Skeletal muscle cell (primary cell): ENCODE measurements at places on chromosomes 3 and 15.

- no peak for DNase-seq
Observed at GRCh38 chr3:42698216-42698910, 4.2 kb downstream of the HHATL start.

DNA sequence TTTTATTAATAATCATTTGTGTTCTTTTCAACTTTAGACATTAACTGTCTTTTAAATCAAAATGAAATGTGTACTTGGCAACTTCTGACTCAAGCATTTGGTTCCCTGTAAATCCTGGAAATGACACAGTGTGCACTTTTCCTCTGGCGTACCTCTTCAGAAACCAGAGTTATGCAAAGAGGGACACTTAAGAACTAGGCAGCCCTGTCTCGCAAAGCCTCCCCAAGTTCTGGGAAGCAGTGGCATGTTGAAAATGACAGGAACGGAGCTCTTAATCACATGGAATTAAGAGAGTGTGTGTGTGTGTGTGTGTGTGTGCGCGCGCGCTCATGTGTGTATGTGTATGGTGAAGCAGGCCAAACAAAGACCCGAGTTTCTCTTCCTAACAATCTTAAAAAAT lies 707.4 kb downstream of the MECOM start:
- DNase-seq = no peak

- DNase-seq = no peak
Observed at GRCh38 chr3:161393803-161394202, 22.5 kb upstream of the SPTSSB start.

GRCh38 chr3:105613120-105613519 lies 246.4 kb downstream of the ALCAM start:
- DNase-seq = peak; percentile 35

DNA sequence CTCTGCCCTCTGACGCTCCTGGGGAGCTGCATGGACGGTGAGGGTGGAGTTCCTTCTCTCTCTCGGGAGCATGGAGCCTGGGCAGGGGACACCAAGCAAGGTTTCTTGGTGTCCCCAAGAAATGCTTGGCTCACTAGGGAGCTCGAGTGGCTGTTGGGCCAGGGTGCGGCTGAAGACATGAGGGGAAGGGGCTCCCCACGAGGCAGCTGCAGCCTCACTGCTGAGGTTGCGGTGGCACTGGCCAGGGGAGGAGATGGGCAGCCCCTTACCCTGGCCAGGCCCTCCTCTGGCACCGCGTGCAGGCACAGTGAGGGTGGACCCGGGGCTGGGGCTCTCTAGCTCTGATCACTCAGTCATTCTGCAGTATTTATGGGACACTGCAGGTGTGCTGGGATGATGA lies 43.5 kb upstream of the SLC41A3 start:
- DNase-seq = no peak

- DNase-seq = no peak
Observed at GRCh38 chr3:43760938-43761337, 70.2 kb downstream of the ABHD5 start.

- DNase-seq = no peak
Observed at GRCh38 chr15:40847223-40847961, 3.5 kb downstream of the SPINT1 start.

DNA sequence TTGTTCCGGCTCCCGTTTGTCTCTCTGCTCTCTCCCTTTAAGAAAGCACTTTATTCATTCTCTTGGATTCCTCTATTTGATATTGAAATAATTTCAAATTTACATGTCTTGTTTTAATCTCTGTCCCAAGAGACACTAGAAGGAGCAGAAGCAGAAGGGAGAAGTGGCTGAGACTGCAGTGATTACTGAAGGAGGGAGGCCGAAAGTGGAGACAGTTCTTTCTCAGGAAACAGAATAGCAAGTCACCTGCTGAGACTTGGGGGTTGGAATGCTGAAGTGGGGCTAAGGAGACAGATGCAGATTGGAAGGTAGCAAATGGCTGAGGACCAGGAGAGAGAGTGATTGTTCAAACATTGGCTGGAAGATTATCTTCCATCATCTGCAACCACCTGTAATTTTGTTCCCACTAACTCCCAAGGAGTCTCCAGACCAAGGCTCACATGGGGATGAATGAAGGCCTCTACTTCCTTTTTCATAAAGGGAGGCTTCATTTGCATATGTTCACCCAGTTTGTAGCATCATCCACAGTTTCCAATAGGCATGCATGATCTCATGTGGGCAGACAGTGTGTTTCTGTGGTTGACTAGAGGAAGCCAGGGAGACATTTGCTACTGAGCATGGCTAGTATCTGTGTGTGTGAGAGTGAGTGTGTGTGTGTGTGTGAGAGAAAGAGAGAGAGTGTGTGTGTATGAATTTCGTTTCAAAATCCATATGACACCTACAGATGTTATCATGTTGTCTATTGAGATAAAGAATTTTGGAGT lies 24.0 kb downstream of the LTF start:
- no peak for DNase-seq
